ENCODE measurements at places on chromosomes 3 and 15.
A peak's percentile ranks its signal among the peaks of the same experiment; 100 is the strongest.

- no peak for DNase-seq
Measured at GRCh38 chr3:128080323-128081080, 28.3 kb downstream of the SEC61A1 start.

GRCh38 chr3:89635137-89635536 lies 527.7 kb downstream of the EPHA3 start:
- no peak for DNase-seq

DNA sequence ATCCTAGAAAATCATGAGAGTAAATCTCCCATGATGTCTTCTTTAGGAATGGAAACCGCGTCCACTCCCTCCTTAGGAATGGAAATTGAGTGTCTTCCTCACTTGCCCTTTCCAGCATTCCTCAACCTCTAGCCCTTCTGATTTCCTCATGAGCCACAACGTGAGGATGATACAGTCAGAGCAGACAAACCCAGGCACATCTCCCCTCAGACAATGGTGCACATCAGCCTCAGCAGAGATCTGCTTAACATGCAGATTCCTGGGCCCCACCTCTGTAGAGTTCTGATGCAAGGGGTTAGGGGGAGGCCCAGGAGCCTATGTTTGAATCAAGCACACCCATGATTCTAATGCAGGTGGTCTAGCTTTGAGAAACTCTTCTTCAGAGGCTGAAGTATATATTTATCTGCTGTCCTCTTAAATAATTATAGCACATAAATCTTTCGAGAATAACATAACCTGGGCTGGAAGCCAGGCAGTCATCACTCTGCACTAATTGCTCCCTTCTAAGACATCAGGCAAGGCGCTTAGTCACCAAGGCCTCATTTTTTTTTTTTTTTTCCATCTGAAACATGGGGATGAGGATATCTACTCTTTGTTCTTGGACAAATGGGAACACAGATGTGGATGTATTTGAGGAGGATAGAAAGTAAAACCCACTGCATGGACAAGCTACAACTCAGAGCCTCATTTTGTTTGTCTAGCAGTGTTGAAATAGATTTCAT lies 81.7 kb downstream of the PRICKLE2 start:
- no peak for DNase-seq

GRCh38 chr15:71443538-71443937 lies 328.3 kb downstream of the THSD4 start:
- peak; percentile 47 for DNase-seq

DNA sequence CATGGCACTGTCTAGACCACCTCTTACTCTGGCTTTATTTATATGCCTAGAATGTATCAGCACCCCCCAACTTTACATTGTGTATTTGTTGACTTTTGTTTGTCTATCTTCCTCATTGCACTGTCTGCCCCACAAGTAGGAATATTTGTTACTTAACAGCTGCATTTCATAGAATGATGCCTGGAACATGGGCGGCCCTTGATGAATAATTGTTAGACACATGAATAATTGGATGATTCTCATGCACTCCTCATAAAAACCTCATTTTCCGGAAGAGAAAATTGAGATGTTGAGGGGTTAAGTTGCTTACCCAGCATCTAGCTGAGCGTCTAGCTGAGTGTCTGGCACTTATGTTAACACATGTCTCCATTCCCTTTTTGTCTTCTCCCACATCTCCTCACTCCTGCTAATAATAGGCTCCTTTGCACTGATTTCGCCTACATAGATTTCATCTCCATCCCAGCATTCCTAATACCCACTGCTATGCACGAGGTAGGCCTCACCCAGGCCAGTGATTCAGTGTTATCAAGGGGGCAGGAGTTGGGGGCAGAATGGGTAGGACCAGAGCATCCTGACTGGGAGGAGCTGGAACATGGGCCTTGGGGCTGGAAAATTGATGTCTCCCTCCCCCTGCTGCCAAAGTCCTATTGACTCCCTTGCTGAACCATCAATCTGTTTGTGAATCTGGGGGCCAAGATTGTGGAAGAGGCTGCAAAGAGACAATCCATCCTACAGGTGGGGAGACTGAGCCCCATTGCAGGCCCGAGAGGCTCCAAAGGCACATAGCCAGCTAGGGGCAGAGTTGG lies 7.8 kb upstream of the WNT7A start:
- peak; percentile 3 for DNase-seq

DNA sequence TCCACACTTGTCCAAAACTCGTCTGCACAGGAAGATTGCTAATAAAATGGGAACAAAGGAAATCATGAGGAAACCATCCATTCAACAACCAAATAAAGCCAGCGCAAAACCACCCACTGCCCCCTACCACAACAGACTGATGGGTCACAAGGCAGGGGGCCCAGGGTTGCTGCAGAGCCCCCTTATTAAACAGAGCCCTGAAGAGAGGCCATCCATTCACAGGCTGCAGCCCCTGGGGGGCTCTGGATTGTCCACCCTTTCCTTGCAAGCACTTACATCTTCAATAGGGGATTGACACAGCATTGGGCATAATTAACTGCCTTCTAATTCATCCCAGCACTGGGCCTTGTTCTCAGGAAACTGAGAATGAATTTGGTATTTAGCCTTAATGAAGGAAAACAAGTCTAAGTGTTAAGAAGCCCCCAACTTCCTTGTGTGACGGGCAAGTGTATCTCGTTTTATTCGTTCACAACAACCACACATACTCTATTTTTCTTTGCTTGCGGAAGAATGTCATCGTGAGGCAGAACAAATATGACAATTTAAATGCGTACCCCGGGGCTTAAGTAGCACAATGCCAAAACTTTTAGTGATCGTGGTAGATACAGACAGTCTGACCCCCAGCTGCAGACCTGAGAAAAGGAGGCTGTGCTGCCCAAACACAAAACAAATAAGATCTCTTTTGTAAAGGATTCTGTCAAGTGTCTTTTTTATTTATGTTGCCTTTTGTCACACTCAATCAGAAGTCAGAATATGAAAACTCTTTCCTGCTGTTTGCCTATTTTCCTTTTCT lies 144.0 kb downstream of the SEMA6D start:
- no peak for DNase-seq

- no peak for DNase-seq
Measured at GRCh38 chr3:129919357-129919756, 25.8 kb upstream of the TMCC1 start.

DNA sequence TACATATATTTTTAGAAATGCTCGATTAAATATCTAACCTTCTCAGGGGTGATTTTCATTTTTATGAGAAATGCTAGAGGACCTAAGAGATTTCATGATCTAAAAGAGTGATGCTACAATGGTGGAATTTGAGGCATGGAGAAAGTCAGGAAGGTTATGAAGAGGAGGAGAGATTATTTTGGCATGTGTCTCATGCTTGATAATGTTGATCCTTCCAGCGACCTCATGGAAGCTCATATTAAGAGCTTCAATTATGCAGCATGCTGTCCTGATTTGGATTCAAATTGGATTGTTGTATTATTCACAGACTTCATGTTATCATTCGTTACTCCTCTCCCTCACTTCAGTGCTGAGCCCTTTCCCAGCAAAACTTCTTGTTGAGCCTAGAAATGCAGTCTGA lies 112.5 kb downstream of the RAP2B start:
- DNase-seq = no peak

DNA sequence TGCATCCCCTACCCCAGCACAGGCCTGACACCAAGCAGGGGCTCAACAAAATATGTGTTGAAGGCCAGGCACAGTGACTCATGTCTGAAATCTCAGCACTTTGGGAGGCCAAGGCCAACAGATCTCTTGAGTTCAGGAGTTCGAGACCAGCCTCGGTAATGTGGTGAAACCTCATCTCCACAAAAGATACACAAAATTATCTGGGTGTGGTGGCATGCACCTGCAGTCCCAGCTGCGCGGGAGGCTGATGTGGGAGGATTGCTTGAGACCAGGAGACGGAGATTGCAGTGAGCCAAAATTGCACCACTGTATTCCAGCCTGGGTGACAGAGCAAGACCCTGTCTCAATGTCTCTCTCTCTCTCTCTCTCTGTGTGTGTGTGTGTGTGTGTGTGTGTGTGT lies 30.7 kb upstream of the CYP11A1 start:
- no peak for DNase-seq

DNA sequence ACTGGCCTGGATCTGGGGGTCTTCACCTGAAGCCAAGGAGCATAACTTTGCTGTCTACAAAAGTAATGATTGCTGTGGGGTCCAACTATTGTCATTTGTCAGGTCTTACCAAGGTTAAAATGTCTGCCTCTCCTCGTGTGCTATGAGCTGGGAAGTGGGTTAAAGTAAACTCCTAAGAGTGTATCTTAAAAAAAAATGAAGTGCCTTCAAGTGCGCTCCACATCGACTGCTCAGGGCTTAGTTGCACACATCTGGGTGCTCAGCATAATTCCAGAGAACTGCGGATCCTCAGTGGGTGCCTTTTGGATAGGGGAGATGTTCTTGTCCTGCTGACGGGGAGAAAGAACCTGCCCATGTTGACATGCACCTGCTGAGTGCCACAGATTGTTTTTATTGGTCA lies 40.9 kb downstream of the EFCAB12 start:
- no peak for DNase-seq

- DNase-seq = no peak
Measured at GRCh38 chr3:77191640-77192039, 151.7 kb downstream of the ROBO2 start.

DNA sequence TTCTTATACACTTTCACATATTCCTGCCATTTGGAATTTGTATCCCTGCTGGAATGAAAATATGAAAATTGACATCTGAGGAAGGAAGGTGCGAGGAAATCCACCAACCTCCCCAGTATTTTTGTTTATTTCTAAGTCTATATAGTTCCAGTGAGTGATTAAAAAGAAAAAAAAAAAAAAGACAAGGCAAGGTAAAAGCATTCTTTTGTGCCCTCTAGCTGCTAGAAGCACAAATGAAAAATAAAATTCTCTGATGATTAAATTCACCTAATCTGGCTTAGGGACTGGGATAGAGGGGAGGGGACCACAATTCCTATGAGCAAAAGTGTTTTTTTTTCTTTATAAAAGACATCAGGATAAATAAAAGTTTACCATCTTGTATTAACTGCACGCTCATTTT lies 370.9 kb downstream of the NR2F2 start:
- DNase-seq = no peak

GRCh38 chr3:57127891-57128518 lies 37.1 kb downstream of the IL17RD start:
- DNase-seq = no peak

- no peak for DNase-seq
Measured at GRCh38 chr15:77716632-77717332, 84.1 kb upstream of the LINGO1 start.

- DNase-seq = no peak
Measured at GRCh38 chr3:54954022-54954421, 26.2 kb upstream of the LRTM1 start.

DNA sequence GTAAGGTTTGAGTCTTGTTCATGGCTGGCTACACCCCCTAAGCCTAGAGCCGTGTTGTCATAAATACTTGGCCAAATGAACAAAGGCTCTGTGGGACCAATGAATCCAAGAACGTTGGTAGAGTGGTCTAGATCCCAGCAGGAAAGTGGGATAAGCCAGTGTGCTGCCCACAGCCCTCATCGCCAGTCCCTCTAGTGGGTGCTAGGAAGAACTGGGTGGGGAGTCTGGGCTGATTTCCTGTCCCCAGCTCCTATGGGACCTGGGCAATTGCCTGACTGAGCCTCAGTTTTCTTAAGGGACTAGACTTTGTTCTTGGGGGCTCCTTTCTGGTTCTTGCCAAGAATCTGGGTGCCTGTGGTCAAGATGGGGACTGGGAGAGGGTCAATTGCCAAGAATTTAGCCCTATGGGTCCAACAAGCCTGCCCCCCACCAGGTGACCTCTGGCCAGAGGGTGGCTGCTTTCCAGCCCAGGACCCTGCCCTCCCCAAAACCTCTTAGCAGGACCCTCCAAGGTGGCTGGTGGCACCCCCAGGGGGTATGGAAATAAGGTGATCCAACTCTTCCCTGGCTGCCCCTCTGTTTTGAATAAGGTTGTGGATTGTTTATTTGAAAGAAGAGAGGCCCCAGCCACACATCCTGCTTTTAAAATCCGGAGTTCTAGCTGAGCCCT lies 42.7 kb downstream of the SMAD6 start:
- DNase-seq = no peak

GRCh38 chr3:15264486-15264885 lies 58.4 kb downstream of the CAPN7 start:
- no peak for DNase-seq

- no peak for DNase-seq
Measured at GRCh38 chr3:53646723-53647122, 152.3 kb downstream of the CACNA1D start.

GRCh38 chr15:95162531-95162930 lies 931.2 kb downstream of the MCTP2 start:
- no peak for DNase-seq

- DNase-seq = no peak
Measured at GRCh38 chr3:195236801-195237570, 34.0 kb downstream of the XXYLT1 start.

DNA sequence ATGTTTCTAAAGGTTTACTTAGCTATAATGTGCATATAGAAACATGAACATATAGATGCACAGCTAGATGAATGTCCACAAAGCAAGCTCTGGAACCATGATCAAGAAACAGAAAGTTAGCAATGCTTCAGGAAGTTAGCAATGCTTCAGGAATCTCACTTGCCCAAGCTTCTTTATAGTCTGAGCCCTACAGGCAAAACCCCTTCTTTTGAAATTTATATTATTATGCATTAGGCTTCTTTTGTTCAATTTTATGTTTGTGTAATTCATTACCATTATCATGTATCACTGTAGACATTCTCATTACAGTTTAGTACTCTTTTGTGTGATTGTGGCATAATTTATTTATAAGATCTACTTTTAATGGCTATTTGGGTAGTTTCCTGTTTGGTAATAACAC lies 286.4 kb upstream of the BCHE start:
- DNase-seq = no peak

GRCh38 chr15:66291816-66292570 lies 1.4 kb upstream of the DIS3L start:
- no peak for DNase-seq

DNA sequence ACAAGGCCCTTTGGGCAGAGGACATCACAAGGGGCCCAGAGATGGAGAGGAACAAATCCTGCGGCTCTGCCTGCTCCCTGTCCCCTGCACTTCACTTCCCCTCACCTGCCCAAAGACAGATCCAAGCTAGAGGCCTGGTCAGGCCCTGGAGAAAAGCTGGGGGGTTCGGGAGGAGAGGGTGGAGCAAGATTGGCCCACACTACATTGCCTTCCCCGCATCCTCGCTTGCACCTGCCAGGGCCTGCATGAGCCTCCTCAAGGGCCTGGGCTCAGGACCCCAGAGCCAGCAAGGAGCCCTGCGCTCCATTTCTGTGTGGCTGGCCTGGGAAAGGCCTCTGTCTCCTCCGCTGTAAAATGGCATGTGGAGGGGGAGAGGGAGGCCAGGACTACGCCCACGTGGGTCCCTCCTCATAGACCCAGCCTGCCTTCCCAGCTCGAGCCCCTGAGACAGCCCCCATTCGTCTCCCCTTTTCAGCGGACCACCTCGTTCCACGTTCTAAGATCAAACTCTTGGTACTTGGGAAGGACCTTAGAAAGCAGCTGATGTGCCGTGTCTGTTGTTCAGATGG lies 106.0 kb downstream of the HMG20A start:
- no peak for DNase-seq

DNA sequence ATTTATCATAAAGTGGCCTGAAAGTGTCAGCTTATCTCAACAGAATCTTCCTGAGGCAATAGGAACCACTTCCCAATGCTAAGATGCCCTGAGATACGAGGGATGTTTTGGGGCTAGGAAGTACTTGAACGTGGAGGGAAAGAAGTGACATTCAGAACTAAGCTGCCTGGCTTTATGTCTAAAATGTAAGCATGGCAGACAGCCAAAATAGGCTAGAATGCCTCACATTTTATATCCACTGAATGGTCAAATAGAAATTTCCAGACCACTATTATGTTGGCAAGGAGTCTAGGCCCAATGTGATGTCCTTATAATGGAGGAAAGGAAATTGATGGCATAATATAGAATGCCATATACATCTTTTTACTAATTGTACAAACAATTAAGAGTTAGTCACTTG lies 154.9 kb downstream of the PEX5L start:
- DNase-seq = no peak
